ENCODE measurements at places on chromosomes 3 and 15.

- no peak for DNase-seq
Measured at GRCh38 chr3:100260081-100260684, 609 bp upstream of the TBC1D23 start.

- DNase-seq = no peak
Measured at GRCh38 chr3:127210654-127210943, 17.7 kb downstream of the PRR23E start.

DNA sequence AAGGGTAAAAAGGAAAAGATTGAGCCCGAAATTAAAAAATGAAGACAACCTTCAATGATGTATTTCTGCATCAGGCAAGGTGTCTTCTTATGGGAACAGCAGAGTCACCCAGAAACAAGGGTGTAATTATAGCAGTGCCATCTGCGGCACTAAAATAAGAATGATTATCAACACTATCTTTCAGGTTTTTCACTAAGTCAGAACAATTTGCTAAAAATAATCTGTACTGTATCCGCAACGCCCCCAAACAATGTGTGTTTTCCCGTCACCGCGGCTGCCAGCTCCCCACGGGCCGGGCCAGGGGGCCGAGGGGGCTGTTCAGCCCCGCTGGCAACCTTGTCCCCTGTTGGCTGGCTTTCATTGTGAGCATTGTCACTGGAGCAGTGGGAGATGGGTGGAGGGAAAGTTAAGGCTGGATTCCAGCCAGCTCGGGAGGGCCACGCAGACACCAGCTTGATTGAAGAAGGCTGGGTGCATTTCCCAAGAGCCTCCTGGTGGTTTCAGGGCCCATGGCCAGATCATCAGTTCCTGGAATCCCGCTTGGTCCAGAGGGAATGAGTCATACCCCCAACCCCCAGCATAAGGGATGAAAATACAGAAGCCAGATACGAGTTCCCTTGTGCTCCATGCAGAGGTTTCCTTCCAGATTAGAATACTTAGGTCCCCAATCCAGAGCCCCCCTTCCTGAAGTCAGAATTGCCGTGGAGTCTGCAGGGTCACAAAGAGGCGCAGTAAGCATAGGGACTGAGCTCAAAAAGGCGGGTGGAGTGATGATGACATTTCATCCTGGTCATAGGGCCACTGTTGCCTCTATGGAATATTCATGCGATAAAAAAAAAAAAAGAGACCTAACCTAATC is 90.2 kb upstream of the KLF13 start:
- peak; percentile 75 for DNase-seq

GRCh38 chr15:78712797-78713515 is 71.9 kb upstream of the CHRNB4 start:
- no peak for DNase-seq

DNA sequence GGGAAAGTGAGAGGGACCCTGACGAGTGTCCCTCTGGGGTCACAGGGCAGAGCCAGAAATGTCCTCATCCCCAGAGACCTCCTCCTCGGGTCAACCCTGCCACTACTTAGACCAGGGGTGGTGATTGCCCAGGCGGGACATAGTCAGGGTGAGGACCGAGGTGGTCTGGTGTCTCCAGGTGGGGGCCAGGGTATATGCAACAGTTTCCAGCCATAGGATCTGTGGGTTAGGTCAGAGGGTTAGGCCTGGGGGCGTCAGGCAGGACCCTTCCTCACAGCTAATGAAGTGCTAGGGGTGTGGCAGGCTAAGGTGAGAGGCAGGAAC is 22.3 kb upstream of the FBLN2 start:
- DNase-seq = no peak

DNA sequence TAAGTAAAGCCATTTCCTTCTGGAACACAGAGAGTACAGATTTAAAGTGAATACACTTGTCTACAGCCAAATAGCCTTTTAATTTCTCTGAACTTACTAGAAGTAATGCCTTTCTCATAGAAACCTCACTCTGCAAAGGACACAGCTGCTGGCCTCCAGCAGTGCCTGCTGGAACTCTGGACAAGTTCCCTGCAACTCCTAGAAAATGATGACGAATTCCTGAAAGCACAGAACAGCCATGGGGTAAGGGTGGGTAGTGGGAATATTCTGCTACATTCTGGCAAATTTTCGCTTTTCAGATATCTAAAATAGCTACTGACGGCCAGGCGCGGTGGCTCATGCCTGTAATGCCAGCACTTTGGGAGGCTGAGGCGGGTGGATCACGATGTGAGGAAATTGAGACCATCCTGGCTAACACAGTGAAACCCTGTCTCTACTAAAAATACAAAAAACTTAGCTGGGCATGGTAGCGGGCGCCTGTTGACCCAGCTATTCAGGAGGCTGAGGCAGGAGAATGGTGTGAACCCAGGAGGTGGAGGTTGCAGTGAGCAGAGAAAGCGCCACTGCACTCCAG is 34.4 kb downstream of the RYK start:
- peak; percentile 62 for DNase-seq
